Stimulated activated CD8-positive, alpha-beta memory T cell treated with anti-CD3 and anti-CD28 coated beads, Interleukin-15, amount 100 ng/mL, for 48 hours (primary cell): ENCODE measurements at places on chromosomes 5 and 9.

DNA sequence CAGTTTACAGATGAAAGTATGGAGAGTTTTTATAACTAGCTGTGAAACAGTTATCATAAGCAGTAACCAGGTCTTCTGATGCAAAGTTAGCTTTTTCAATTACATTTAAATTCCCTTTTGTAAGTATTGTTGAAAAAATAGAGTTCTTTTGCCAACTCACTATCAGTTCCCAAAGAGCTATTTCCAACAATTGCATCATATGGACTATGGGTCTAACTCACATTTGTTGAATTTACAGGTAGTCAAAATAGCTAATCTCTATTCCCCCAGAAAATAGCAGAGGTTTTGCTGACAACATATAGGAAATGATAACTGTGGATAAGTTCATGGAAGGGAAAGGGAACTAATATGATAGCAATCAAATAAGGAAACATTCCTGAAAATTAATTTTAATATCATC, 1.4 kb downstream of the SPINK1 start:
- DNase-seq = no peak

GRCh38 chr5:98454904-98455303, 318.6 kb upstream of the RGMB start:
- no peak for DNase-seq

- no peak for DNase-seq
Observed at GRCh38 chr5:146906803-146907202, 28.2 kb upstream of the PPP2R2B start.

GRCh38 chr9:136970361-136970760, 6.9 kb upstream of the PTGDS start:
- DNase-seq = no peak

DNA sequence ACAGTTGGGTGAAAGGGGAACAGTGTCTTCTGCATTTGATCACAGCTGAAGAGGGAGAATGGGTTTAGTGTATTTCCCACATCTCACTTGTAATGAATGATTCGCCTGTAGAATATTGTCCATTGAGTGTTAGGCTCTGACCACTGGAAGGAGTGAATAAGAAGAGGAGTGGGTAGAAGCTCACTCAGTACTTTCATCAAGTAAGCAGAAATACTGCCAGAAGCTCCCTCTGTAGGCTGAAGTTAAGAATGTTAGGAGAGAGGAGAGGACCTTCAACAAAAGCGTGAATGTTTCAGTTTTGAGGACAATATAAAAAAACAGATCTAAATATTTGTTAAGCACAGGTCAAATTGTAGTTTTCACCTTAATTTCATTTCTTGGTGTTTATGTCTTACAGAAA, 27.5 kb downstream of the FSD1L start:
- DNase-seq = no peak

DNA sequence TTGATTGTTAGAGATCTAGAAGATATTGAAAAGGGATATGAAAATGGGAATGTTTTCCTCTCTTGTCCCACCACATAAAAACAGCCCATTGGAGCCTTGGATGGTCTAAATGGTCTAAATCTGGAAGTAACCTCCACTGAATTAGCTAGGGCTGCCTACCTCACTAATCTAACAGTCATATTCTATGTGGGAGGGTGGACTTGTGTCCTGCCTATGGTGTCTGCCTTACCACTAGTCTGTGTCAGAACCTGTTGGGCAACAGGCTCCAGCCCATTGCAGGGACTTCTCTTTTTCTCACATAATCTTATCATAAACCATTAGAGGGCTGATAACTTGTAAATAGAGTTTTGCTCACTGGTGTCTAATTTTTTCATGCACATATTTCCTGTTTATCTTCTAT, 548.8 kb upstream of the CDH18 start:
- no peak for DNase-seq

DNA sequence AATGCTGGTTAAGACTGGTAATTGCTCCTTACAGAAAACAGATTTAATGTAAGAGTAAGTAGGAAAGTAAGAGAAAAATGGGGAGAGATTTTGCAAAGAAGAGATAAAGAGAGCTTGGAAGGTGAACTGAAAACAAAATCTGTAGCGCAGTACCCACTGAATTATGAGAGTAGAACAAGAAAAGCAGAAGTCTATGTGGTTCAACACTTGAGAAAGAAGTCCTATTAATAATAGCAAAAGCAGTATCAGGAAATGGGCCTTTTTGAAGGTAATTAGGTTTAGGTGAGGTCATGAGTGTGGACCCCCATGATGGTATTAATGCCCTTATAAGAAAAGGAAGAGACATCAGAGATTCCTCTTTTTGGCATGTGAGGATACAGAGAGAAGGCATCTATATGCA, 460.6 kb downstream of the CETN3 start:
- no peak for DNase-seq

DNA sequence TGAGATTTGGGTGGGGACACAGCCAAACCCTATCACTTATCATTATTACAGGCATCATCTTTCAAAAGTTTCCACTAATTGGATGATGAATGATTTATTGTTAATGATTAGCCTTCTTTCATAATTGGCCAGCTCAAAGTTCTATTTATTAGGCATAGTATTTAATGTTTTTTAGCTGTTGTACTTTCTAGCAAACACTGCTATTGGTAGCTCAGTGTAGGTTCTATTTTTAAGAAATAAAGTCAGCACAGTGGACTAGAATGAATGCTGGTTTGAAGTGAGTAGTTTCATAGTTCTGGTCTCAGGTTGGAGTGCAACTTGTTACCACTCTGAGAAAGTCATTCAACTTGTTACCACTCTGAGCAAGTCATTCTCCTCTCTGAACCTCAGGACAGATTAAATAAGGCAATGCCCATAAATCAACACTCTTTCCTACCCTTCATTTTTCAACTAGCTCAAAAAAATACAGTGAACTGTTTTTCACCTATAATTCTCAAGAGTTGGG, 46.9 kb downstream of the JAKMIP2 start:
- no peak for DNase-seq

DNA sequence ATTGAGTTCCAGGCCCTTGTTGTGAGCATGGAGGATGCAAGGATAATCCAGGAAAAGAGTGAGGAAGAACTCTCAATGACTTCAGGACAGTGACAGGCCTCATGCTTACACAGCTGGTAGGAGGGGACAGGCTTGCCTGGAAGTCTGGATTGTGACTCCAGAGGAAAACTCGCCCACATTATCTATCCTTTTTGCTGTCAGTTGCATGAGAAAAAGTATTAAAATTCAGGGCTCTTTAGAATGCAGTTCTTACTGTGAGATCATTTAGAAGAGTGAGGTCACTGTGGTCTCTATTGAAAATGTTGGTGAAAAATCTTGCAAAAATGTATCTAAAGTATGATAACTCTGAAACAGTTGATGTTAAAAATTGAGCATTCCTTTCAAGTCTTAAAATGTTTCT, 30.5 kb downstream of the NTRK2 start:
- no peak for DNase-seq

DNA sequence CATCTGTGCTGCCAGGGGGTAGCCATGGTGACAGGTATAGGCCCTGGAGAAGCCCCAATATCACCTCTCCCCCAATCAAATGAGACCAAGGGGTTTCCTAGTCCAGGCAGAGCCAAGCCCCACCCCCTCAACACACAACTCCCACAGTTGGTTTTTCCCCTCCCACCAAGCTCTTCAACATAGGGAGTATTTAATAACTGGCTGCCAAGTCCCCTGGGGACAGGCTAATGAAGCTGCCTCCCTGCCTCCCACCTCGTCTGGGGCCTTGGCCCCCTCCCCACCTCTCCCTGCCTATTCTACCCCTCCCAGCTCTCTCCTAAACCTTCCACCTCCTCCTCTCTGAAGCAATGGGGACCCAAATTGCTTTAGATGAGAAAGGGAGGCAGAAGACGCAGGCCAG, 23.4 kb downstream of the CPLX2 start:
- DNase-seq = no peak

DNA sequence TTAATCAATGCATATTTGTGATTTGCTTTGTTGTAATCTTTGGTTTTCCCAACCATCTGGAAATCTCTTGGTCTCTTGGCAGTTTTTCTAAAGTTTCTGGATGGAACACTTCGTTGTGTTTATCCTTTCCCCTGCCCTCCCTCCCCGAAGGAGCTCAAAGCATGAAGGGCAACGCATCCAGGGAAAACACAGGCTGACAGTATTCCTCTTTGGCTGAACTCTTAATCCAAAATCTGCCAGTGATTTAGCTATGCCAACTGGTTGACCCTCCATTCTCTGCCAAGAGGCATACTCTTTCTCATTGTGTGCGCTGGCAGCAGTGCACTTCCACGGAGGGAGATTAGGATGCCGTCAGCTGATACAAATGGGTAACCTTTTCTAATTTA, 20.5 kb downstream of the ZBTB34 start:
- no peak for DNase-seq

DNA sequence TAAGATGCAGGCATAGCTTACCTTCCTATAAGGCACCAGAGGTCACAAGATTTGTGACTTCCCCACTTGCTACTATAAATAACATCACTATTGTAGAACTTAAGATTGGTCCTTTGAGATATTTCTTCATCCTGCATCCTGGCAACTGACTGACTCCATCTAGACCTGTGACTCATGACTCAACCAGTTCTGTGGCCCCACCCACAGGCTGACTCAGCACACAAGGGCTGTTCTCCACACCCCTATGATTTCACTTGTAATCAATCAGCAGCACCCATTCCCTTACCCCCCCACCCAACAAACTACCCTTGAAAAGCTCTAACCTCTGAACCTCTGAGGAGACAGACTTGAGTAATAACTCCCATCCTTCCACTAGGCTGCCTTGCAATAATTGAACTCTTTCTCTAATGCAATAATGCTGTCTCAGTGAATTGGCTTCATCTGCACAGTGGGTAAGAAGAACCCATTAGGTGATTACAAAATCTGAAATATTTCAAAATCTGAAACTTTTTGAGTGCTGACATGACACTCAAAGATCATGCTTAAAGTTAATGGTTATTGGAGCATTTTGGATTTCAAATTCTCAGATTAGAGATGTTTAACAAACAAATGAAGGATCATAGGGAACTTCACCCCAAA, 296.7 kb downstream of the ARL15 start:
- peak; percentile 19 for DNase-seq

GRCh38 chr9:79220666-79221065, 351.1 kb upstream of the TLE4 start:
- no peak for DNase-seq

DNA sequence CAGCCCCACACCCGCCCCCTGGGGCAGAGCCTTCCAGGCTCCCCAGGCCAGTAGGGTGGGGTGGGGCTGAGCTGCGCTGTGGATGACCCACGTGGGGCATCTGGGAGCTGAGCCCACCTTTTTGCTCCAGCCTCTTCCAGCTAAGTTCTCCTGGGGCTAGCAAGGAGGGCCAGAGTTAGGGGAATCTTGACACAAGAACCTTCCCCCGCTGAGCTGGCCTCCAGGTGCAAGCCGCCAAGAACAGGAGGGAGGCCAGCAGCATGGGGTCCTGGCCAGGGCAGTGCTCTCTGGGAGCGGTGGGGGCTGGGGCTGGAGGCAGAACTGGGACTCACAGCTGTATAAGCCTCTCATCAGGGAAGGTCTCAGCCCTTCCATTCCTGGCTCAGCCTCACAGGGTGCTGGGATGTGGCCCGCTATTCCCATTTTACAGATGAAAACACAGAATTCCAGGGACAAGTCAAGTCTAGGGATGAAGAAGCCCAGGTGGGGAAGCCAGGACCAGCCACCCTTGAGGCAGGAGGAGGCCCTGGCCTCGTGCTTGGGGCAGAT, 21.5 kb downstream of the SARDH start:
- no peak for DNase-seq

GRCh38 chr5:26649000-26649399, 389.4 kb downstream of the CDH9 start:
- no peak for DNase-seq

GRCh38 chr5:43008363-43009153, 31.6 kb downstream of the ANXA2R start:
- DNase-seq = peak; percentile 83

DNA sequence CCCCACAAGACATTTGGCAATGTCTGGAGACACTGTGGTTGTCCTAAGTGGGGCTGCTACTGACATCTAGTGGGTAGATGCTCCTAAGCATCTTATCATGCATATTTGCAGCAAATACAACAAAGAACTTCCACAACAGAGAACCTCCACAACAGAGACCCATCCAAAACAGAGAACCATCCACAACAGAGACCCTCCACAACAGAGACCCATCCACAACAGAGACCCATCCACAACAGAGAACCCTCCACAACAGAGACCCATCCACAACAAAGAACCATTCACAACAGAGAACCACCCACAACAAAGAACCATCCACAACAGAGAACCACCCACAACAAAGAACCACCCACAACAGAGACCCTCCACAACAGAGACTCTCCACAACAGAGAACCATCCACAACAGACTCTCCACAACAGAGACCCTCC, 32.8 kb downstream of the ARPC5L start:
- no peak for DNase-seq

DNA sequence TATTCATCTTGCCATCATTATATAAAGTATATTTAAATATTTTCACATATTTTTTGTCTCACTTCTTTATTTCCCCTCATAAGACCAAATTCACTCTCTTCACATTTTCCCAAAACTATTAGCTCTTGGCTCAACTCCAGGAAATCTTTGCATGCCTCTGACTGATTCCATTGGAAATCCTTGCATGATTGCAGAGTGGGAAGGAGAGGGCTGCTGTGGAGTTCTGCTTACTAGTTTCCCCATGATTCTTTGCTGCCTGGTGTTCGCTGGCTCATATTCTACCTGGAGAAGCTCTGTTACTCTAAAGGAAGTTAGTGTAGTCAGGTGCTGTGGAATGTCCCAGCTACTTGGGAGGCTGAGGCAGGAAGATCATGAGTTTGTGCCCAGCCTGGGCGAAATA, 41.9 kb downstream of the LIX1 start:
- DNase-seq = no peak

GRCh38 chr5:125129151-125129806, 382.8 kb upstream of the ZNF608 start:
- DNase-seq = no peak
